H7 (cell line): ENCODE measurements at places on chromosomes 7 and 10.

GRCh38 chr10:73339436-73339835, 19.2 kb downstream of the CFAP70 start:
- DNase-seq = no peak

DNA sequence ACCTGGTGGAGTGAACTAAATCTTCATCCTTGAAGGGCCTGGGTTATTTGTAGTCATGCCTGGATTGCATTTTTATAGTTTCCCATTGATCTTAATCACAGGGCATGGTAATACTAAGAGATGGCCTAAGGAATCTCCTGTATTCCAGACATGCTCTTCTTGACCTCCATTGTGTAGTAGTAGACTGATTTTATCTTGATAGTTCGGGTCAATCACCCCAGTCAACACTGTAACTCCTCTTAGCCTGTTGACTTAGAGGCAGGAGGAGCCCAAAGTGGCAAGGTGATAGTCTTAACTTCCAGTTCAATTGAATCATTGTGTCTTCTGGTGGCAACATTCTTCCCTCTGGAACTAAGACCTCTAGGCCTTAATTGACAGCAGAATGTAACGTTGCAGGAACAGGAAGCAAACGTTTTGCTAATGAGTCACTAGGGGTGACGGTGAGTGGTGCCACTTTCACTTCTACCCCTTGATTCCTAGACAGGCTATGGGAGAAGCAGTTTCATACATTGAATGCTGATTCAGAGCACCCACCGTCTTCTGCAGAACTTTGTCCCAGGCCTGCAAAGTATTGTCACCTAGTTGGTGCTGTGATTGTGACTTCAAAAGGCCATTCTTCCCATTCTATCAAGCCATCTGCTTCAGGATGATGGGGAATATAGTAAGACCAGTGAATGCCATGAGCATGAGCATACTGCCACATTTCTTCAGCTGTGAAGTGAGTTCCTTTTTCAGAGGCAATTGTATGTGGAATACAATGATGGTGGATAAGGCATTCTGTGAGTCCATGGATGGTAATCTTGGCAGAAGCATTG, 24.0 kb upstream of the PAPSS2 start:
- DNase-seq = no peak

DNA sequence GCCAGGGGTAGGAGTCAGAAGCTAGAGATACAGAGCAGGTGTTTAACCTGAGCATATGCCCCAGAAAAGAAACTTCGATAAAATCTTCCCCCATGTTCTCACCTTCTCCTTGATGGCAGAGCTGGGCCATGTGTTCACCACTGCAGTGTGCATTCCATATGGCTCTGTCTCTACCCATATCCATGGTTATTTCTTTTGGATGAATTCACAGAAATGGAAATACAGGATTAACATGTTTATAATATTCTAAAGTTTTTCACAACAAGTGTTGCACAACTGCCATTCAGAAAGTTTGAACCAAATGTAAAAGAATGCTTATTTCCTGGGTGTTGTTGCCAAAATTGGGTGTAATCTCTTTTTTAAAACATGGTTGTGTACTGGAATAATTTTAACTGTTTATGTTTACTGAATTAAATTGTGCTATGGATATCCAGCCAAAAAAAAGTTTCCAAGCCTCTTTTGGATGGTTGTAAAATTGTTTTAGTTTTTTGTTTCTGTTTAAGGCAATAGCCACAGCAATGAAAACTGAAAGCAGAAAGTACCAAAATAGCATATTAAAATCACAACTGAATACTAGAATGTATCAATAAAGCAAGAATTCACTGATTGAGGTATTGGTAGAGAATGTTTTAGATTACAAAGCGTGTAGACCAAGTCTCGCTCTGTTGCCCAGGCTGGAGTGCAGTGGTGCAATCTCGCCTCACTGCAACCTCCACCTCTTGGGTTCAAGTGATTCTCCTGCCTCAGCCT, 19.9 kb upstream of the CCNY start:
- no peak for DNase-seq

- no peak for DNase-seq
These were observed 5.9 kb downstream of the TNKS2 start for GRCh38 chr10:91804126-91804510.

GRCh38 chr10:128286141-128286761, 160.0 kb upstream of the MKI67 start:
- DNase-seq = no peak

DNA sequence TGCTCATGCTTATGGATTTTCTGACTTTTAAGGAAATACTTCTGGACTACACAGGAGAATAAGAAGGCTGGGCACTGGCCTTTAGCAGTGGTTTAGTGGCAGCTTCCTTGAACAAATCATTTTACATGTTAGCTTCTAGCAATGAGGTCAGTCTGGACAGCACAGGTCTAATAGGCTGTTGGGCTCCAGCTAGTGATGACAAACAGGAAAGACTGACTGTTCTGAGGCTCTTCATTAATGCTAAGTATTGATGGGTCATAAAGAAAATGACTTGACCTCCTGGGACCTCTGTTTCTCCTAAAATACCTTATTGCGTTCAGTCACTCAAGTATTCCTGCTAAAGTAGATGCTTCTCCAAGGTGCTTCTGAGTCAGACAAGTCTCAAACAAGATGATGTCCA, 4.9 kb upstream of the RHOBTB1 start:
- no peak for DNase-seq

DNA sequence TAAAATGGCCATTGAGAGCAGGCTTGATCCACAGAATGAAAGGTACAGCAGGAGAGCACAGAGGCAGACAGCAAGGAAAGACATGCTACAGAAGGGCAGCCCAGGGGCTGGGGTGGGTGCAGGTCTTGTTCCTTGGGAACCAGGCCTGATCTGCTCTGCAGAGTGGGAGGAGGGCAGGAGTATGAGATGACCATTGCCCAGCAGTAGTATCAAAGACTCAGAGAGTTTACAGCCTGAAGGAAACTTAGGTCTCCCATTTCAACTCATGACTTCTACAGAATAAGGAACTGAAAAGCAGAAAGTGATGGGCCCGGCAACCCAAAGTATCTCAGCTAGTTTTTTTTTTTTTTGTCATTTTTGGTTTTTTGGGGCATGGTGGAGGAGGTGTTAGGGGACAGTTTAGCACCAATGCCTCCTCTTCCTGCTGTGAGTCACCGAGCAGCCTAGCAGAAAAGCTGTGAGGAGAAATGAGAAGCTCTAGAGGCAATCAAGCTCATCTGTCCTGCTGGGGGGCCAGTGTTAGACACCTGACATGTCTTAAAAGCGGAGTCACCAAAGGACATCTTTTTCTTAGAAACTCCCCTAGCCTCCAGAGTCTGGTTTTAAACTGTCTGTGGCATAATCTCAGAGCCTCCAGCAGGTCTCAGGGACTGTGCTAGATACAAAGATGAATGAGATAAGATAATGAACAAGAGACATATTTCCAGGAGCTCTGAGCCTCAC, 34.3 kb upstream of the HERPUD2 start:
- DNase-seq = no peak

GRCh38 chr10:34153663-34154382, 661.3 kb downstream of the PARD3 start:
- DNase-seq = no peak

DNA sequence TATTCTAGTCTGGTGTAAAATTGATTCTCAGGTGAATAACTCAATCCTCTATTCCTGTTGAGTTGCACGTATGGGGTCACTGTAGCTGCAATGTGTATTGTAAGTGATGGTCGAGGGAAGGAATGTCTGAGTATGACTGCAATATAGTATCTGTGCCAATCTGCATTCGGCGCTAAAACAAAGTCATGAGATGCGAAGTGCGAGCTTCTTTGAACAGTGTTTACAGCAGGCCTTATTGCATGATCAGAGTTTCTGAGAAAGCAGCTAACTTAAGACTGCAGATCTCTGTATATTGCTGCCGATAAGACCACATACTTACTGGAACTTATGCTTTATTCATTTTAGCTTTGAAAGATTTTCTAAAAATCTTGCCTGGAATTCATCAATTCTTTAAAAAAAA, 341.7 kb upstream of the BMPER start:
- no peak for DNase-seq

DNA sequence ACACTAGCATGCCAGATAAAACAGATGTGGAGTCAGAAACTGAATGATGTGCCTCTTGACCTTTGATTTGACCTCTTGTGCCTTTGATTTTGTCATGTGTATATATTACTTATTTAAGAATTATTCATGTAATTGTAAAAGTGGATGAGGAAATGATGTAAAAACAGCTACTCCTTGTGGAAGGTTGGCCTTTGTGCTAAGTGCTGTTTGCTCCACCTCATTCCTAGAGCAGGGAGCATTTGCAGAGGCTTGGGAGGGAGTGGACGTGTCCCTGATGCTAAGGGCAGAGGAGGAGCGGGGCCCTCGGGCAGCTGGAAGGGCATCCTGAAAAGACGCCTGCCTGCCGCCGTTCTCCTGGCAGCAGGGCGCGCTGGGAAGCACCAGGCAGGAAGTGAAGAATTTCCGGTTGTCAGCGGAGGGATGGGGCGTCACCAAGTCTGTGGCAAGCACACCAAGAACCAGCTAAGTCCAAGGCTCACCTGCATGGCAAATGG, 197.6 kb upstream of the ZNF32 start:
- DNase-seq = no peak

- no peak for DNase-seq
These were observed 3.6 kb downstream of the TMEM254 start for GRCh38 chr10:80081801-80082750.

GRCh38 chr10:36269222-36269621, 627.1 kb upstream of the FZD8 start:
- no peak for DNase-seq

DNA sequence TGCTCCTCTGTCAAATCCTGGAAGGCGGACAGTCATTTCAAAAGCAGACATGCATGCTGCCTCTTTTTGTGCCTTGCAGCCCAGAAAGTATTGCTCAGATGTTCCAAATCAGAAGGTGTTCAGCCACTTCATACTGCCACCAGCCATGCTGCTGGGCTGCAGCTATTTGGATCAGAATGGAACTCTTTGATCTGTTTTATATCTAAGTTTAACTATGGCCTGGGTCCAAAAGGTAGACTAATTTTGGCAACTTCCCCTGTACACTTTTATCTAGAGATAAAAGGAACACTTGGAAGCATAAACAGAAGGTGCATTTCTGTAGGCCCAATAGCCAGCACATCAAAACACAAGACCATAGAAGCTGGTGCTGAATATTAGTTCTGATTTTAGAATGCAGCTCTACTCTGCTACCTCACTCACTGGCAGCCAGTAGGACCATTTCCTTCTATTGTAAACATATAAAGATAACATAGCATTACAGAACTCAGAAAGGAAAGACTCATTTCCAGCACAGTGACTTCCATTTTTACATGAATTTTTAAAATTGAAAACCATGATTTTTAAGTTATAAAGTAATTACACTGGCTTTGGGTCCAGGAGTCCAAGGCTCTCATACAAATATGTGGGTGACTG, 143.1 kb upstream of the CAV2 start:
- DNase-seq = no peak

- DNase-seq = no peak
These were observed 9.8 kb downstream of the LFNG start for GRCh38 chr7:2529161-2530070.

- DNase-seq = no peak
These were observed 222.4 kb downstream of the PTPRN2 start for GRCh38 chr7:158365267-158365666.

GRCh38 chr7:67764289-67764688, 767.7 kb downstream of the TYW1 start:
- DNase-seq = no peak

- DNase-seq = peak; percentile 36
These were observed 136.7 kb downstream of the HECW1 start for GRCh38 chr7:43248961-43249822.

- DNase-seq = no peak
These were observed 138.5 kb downstream of the LRRC4 start for GRCh38 chr7:127892488-127893314.

DNA sequence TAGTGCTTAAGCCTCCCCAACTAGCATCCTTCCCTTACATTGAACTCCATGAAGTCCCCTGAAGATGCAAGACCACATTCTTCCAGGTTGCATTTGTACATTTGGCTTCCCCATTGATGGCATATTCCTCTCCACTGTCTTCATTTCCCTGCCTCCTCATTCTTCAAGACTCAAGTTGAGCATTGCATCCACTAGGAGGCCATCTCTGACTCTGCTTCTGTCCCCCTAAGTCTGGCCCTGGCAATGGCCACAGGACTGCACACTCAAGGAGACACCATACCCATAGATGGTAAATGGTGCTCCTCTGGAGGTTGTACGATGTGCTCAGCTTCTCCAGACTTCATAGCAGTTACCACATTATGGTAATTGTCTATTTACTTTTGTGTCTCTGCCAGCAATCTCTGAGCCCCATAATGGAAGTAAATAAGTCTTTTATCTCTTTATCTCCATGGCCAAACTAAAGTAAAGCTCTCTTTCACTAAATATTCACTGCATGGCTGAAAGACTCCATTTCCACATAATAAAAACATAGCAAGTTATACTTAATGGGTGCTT, 112.6 kb downstream of the PTPRZ1 start:
- DNase-seq = no peak

GRCh38 chr10:15084502-15084922, 4.1 kb downstream of the ACBD7 start:
- DNase-seq = peak; percentile 60

DNA sequence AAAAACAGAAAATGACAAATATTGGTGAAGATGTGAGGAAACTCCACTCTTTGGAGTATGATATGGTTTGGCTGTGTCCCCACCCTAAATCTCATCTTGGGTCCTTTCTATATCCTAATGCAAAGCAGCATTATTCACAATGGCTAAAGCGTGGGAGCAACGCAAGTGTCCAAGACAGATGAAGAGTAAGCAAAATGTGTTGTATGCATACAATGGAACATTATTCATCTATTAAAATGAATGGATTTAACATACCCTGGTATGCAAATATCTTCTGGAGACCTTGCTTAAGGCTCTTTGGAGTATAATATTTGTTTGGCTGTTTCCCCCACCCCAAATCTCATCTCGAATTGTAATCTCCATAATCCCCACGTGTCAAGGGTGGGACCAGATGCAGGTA, 839.8 kb upstream of the POM121L12 start:
- DNase-seq = no peak

- DNase-seq = peak; percentile 19
These were observed 34.7 kb upstream of the SLC35B4 start for GRCh38 chr7:134351424-134351823.
